HFF-Myc (cell line): ENCODE measurements at places on chromosomes 12 and 14.

- DNase-seq: no peak
Observed at GRCh38 chr12:31566547-31566946, 24.4 kb downstream of the DENND5B start.

- DNase-seq: no peak
Observed at GRCh38 chr14:72060460-72060859, 128.2 kb downstream of the RGS6 start.

DNA sequence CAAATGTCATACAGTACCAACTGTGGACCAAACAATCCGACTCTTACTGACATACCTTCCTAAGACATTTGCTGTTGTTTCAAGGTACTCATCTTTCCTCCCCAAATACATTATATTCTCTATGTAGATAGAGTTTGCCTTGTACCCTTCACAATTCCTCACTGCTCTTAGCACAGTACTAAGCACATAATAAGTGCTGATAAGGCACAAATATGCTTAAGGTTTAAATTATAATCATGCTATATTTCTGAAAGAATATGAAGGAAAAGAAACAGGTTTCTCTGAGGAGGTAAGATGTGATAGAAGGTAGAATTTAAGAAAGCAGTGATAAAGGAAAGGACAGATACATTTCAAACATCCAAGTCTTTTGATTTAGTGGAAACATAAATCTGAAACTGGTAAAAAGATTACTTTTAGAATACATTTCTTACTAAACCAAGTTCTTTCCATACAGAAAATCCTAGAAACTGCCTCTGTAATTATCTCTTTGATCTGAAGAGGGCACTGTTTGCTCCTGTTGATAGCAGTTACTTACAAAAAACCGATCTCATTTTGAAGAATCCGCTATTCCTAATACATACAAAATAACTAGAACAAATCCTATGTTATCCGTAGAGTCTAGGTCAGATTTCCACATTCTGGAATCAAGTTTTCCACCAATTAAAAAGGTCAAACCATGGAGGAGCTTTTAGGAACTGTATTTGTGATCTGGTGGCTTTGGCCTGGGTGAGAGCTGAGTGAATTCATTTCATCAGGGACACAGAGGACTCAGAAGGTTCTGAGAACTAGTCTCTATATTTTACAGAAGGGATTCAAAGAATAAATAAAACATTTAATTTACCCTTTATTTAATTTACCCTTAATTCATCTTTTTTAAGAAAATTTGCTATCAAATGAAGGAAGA lies 311.9 kb downstream of the DAD1 start:
- peak; percentile 10 for DNase-seq

DNA sequence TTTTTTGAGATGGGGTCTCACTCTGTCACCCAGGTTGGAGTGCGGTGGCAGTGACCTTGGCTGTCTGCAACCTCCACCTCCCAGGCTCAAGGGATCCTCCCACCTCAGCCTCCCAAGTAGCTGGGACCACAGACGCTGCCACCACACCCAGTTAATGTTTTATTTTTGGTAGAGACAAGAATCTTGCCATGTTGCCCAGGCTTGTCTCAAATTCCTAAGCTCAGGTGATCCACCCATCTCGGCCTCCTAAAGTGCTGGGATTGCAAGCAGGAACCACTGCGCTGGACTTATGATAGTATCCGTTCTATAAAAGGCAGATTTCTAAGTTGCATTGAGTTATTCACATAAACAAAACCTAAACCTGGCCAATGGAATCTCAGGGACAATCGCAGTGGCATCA lies 321.1 kb upstream of the PRICKLE1 start:
- no peak for DNase-seq

GRCh38 chr12:124792961-124793441 lies 70.7 kb downstream of the SCARB1 start:
- DNase-seq: no peak

GRCh38 chr14:63155511-63156185 lies 48.6 kb upstream of the RHOJ start:
- DNase-seq: no peak

- no peak for DNase-seq
Observed at GRCh38 chr12:117134059-117134458, 34.8 kb upstream of the TESC start.

GRCh38 chr14:53921027-53921426 lies 35.6 kb downstream of the BMP4 start:
- no peak for DNase-seq

GRCh38 chr14:87892763-87893162 lies 100.2 kb downstream of the GALC start:
- no peak for DNase-seq
